Forelimb muscle (tissue), 1 donor: ENCODE measurements at places on chromosomes 6 and 20.
A peak's percentile ranks its signal among the peaks of the same experiment; 100 is the strongest.

DNA sequence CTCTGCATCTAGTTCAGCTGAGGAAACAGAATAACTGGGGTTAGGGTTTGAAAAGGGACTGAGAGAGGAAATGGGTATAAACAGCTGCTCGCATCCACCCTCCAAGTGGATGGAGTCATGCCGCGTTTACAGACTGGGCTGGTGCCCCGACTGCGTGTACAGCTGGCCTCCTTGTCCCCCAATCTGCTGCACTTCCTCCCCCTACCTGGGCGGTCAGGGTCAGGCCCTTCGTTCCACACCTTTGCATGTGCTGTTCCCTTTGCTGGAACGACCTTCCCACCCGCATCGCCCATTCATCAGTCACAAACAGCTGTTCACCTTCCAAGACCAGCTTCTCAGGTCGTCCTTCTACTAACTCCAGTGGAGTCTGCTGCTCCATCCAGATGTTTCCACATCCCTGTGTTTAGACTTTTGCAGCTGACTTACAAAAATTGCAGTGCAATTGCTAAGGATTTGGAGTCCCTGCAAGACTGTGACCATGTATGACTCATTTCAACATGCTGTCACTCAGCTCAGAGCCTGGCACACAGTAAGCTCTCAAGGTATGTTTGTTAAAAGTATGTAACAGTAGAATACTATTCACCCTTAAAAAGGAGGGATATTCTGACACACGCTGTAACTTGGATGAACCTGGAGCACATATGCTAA lies 129.3 kb downstream of the DTNBP1 start:
- no peak for DNase-seq

- DNase-seq: no peak
These were observed 65.5 kb upstream of the PRL start for GRCh38 chr6:22362361-22362760.

DNA sequence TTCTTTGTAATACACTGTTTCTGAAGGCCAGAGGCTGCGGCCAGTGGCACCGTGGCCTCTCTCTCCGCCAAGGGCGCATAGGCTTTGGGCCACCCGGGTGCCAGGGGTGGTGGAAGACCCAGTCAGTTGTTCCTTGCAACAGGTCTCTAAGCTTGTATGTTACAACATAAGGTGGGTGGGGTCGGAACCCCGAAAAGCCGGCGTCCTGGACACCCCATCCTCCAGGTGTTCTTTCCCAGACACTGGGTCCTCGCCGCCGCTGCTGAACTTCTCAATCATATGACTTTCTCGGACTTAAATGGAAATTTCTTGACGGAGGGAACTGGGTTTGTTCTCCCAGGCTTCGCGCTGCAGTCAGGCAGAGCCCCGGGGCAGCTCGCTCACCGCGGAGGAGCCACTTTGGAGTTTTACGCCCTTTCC lies 983 bp upstream of the KCNQ5 start:
- no peak for DNase-seq

DNA sequence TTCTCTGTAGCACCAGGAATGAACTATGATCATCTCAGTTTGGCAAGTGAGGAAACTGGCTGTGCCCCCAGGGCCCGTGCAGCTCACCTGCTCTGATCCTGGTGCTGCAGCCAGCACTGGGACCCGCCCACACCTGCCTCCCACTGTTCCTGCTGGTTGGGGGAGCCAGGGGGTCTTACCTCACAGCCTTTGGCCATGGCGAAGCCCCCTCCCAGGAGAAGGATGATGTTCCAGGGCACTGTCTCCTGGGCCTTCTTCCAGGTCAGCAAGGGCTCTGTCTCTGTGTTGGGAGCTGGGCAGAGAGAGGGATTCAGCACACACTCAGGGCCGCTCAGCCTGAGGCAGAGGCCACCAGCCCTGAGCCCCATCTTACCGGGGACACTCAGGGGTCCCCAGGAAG lies 24.9 kb upstream of the OCSTAMP start:
- DNase-seq: no peak

GRCh38 chr6:108651340-108652227 lies 90.9 kb downstream of the FOXO3 start:
- DNase-seq: peak; percentile 66

- no peak for DNase-seq
These were observed 38.3 kb upstream of the PDYN start for GRCh38 chr20:2032168-2032567.

GRCh38 chr20:39885975-39886649 lies 802.9 kb downstream of the MAFB start:
- DNase-seq: no peak

GRCh38 chr20:47710665-47711045 lies 74.6 kb downstream of the SULF2 start:
- no peak for DNase-seq

GRCh38 chr6:87772597-87773530 lies 70.8 kb upstream of the AKIRIN2 start:
- DNase-seq: no peak

DNA sequence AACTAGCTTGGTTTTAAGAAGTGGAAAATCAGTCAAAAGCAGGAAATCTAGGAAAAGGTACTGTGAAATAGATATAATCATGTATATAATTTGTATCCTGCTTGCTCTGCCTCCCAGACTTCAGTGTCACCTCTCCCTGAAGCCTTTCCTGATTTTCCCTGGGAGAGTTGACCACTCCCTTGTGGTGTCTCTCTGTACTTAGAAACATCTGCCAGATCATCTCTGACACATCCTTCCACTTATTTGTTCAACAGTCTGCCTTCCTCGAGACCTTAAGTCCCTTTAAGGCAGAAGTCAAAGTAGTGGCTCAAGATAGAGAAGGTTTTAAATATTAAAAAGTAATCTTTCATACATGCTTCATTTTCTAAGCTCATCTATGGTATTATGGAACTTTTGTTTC lies 236.5 kb downstream of the CDKAL1 start:
- DNase-seq: no peak

DNA sequence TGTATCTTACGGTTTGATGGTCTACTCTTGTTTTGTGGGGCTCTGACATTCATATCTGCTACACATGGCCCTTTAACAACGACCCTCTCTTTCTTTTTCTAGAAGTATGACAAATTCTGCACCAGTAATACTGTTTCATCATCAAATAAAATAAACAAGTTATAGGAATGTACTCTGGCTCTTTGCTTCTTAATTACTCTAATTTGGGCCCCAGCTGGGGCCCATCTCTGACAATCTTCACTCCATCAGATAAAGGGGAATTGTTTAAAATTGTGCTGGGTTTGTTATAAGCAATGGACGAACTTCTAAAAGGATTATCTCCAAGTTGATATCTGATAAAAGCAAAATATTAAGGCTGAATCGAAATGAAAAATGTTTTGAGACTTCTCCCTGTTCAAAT lies 343.6 kb upstream of the JAG1 start:
- no peak for DNase-seq

DNA sequence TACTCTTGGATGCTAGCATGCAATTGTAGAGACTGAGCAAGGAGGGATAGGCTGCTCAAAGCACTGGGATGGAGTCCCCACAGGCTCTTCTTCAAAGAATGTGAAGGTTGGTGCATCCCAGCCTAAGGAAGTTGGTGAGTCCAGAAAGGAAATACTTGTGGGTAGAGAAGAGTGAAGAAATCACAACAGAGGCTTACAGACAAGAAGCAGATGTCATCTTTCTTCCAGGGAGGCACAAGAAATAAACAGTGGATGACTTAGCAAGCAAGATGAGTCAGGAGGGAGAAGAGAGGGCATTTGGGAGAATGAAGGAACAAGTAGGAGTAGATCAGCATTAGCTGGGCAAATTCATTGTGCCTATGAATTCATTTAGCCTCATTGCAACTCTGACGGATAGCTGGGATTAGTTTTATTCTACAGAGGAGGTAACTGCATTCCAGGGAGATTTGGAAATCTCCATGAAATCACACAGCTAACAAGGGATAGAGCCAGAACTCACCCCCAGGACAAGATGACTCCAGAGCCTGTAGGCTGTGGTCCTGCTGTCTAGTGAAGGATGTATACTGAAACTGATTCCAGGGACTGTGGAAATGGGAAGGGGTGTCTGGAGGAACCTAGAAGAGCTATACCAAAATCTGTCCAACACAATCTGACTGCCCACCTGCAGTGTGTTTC lies 125.8 kb upstream of the SPTLC3 start:
- no peak for DNase-seq

- DNase-seq: no peak
These were observed 85.6 kb downstream of the UBE3D start for GRCh38 chr6:82980086-82980485.

- no peak for DNase-seq
These were observed 132.7 kb upstream of the EYA4 start for GRCh38 chr6:133108419-133108818.

- DNase-seq: no peak
These were observed 66.6 kb downstream of the HIVEP2 start for GRCh38 chr6:142878407-142878806.
